ENCODE measurements at places on chromosomes 3 and 15.

DNA sequence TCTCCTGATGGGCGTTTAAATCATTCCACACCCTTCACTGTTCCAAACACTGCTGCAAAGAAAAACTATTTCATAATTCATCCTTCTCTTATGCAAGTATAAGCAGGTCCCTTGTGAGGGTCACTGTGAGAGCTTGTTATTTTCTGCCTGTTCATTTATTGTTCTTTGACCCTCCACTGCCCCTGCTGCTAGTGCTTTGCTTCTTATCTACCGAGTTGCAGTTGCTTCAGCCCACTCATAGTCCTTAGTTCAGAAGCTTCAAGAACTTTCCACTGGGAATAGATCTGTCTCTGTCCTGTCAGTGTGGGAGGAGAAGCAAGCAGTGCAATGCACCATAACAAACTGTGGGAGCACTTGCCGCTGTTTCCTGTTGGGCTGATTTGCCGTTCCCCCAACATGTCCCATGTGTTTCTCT, 39.8 kb downstream of the RIOX2 start:
- DNase-seq: no peak

DNA sequence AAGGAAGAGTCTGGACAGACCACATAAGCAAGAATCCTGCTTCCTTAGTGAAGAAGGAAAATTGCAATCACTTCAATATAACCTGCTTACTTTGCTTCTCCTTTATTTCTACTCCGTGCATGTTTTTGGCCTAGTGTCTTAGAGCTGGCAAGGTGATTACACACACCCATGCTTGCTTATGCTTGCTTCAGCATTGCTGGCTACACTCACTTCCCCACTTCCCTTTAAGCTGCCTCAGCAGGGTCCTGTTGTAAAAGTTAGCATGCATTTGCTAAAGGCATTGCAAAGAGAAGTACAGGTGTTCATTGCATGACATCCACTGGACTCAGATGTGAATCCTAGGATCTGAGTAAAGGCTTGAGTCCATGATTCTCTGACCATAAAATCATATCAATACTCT, 47.5 kb upstream of the STT3B start:
- no peak for DNase-seq

DNA sequence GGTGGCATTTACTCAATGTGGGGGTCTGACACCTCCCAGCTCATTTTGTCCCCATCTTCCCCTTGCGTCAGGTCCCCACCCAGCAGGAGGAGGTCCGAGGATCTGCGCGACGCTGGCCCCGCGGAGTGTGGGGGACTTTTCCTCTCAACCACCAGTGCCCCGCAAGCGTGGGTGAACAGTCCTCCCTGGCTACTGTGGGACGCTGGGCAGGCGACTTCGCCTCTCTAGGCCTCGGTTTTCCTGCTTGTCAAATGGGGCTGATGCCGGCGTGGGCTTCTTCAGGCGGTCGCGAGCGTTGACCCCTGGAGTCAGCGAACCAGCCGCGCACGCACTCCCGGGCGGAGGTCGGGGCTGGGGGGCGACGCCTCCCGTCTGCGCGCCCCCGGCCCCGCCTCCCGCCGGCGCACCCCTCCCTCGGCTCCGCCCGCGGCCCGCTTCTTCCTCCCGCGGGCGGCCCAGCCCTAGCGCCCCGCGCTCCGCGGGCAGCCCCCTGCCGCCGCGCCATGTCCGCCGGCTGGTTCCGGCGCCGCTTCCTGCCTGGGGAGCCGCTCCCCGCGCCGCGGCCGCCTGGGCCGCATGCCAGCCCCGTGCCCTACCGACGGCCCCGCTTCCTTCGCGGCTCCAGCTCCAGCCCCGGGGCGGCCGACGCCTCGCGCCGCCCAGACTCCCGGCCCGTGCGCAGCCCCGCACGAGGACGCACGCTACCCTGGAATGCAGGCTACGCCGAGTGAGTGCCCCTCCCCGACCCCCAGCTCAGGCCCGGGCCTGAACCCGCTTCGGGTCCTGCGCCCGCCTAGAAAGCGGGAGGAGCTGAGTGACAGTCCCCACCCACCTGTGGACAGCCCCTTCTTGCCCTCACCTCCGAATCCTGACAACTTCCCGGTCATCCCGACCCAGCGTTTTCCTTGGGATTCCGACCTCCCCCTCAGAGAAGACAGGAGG, at the start of gene PPM1M:
Gene PPM1M, plus strand, starts transcription at position 438 of the 942 bp plus-strand sequence. Its CDS starts 66 bp downstream, at position 504.
- DNase-seq: peak; percentile 51

DNA sequence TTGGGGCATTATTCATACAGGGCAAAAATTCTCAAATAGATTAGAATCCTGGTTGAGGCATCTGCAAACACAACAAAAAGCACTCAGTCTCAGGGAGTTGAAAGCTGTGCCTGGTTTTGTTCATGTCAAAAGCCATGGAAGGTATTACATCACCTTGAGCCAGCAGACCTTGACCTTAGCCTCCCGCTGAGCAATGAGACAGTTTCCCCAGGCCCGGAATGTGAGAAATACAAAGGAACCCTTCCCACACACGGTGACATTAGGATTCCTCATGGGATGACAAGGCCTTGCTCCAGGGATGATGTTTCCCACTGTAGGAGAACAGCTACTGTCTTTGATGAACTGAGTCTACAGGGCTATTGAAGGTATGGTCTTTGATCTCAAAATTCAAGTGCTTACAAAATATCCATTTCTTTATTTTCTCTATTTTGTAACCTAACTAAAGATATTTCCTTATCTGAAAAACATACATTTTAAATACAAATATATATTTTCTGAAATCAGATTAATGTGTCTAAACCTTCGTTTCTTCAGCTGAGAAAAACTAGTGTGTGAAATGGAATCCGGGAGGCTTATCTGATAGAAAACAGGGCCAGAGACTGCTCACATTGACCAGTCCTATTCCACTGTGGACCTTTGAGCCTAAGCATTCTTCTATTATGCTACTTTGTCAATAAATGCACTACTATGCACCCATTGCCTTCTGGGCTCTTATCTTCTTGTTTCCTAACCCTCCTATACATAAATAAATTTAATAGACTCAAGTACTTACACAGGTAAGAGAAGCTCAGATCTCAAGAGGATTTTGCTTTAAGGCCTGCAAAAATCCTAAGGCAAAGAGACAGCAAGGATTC, 298.2 kb downstream of the KBTBD8 start:
- peak; percentile 30 for DNase-seq

GRCh38 chr15:62706317-62706716, 336.2 kb upstream of the TPM1 start:
- DNase-seq: no peak

DNA sequence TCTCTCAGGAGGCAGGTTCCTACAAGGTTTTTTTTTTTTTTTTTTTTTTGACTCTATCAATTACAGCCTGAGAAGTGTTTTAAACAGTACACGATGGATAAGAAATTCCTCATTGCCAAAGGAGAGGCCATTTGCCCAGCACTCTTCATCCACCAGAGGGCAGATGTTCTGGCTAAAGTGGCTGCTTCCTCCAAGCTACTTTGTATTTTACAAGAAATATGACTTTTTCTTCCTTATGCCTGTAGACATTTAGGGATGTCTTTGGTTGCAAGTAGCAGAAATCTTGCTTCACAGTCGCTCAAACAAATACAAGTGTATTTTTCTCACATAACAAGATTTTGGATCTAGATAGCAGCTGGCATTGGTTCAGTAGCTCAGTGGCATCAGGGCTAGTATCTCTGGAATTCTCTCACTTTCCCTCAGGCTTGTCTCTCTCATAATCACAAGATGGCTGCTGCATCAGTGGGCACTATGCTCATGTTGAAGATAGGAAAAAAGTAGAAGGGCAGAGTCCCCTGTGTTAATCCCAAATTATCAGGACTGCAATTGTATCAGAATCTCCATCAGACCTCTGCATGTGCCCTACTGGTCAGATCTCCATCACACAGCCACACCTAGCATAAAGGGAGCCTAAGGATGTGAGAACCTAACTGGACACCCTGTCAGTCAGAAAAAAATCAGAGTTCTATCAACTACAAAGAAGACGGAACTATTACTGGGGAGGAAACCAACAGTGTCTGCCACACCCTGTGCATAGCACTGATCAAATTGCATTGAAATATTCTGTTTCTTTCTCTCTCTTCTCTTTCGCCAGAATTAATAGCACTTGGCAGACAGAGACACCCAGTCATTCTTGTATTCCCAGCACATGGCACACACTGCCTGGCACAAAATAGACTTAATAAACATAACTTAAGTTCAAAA, 138.9 kb upstream of the COL8A1 start:
- DNase-seq: peak; percentile 49

Measured in RKO (cell line).